Trophoblast cell (in vitro differentiated cells and primary cell): ENCODE measurements at places on chromosomes 16 and 17.

DNA sequence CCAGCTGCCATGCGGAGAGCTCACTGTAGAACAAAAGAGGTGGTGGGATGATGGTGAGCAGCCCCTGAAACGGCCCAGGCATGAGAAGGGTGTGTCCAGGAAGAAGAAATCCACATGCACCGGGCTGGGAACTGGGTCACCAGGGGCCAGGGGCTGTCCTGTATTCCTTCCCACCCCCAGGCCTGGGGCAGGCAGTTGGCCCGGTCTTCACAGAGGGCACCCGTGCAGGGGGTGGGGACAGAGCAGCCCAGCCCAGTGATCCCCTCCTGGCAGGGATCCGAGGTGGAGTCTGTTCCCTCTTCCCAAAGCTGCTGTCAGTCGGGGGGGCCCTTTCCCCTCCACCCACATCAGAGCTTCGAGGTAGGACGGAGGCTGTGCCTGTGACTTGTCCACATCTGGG lies 9.2 kb downstream of the HS3ST6 start:
- no peaks in the 10 kb centered on the region for H3K27me3 ChIP-seq
- H3K4me3 ChIP-seq: no peak overlapping the region
- DNase-seq: no peak
- no peaks in the 10 kb centered on the region for H3K4me1 ChIP-seq
- no peak overlapping the region for H3K27ac ChIP-seq
- no peaks in the 10 kb centered on the region for H3K36me3 ChIP-seq

DNA sequence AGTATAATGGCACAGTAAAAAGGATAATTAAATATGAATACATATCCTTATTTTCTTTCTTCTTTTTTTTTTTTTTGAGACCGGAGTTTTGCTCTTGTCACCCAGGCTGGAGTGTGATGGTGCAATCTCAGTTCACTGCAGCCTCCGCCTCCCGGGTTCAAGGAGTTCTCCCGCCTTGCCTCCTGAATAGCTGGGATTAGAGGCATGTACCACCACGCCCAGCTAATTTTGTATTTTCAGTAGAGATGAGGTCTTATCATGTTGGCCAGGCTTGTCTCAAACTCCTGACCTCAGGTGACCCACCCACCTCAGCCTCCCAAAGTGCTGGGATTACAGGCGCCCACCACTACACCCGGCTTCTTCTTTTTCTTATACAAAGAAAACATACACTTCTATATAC lies 12.0 kb downstream of the GABARAPL2 start:
- no peak for DNase-seq
- H3K36me3 ChIP-seq: peaks cover 43% of the 10 kb centered on the region
- no peaks in the 10 kb centered on the region for H3K27me3 ChIP-seq
- no peak overlapping the region for H3K27ac ChIP-seq
- H3K4me1 ChIP-seq: no peaks in the 10 kb centered on the region

GRCh38 chr17:80938556-80938955 lies 53.1 kb upstream of the CHMP6 start:
- H3K4me1 ChIP-seq: no peaks in the 10 kb centered on the region
- no peaks in the 10 kb centered on the region for H3K27me3 ChIP-seq
- peaks cover 12% of the 10 kb centered on the region for H3K36me3 ChIP-seq
- no peak overlapping the region for H3K4me3 ChIP-seq

DNA sequence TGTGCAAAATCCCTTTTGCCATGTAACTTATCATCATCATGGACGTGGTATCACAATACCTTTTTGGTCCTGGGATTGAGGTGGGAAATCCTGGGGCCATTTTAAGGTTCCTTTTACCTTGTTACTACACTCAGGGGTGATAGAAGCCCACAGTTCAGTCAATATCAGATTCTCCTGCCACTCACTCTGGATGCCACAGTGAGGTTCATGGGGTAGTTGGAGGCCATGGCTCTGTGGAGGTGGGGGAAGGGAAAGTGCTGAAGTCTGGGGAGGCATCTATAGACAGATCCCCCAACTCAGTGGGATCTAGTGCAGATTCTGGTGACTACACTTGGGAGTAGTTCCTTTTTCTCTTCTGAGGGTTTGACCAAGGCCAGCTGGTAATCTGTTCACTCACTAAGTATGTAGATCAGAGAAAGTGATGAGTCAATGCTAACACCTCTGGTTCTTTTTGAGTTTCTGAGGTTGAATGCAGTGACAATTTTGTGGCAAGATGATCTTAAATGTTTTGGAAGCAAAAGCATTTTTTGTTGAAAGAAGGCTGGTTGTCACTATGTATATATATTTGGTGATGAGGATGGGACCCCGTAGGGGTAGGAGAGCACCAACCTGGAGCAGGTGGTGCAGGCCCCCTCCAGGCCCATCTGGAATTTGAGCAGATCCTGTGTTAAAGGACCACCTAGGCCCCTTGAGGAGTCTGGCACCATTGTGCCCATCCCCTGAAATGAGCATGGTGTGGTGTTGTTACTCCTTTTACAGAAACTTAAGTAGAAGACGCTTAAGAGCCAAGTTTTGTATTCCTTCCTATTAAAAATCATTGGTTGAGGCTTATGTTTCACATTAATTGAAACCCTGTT lies 18.8 kb upstream of the IRF8 start:
- H3K36me3 ChIP-seq: no peaks in the 10 kb centered on the region
- H3K4me1 ChIP-seq: peaks cover 10% of the 10 kb centered on the region
- H3K27ac ChIP-seq: no peak overlapping the region
- no peak for DNase-seq

- no peaks in the 10 kb centered on the region for H3K4me1 ChIP-seq
- H3K4me3 ChIP-seq: no peak overlapping the region
- H3K27ac ChIP-seq: no peak overlapping the region
Observed at GRCh38 chr16:59905131-59905530, 1171.0 kb upstream of the GOT2 start.

- no peaks in the 10 kb centered on the region for H3K27me3 ChIP-seq
- H3K4me3 ChIP-seq: no peak overlapping the region
- H3K27ac ChIP-seq: peak overlapping the region; percentile 84
- peaks cover 15% of the 10 kb centered on the region for H3K36me3 ChIP-seq
- no peak for DNase-seq
Observed at GRCh38 chr17:4588391-4588790, 4.1 kb downstream of the SMTNL2 start.

DNA sequence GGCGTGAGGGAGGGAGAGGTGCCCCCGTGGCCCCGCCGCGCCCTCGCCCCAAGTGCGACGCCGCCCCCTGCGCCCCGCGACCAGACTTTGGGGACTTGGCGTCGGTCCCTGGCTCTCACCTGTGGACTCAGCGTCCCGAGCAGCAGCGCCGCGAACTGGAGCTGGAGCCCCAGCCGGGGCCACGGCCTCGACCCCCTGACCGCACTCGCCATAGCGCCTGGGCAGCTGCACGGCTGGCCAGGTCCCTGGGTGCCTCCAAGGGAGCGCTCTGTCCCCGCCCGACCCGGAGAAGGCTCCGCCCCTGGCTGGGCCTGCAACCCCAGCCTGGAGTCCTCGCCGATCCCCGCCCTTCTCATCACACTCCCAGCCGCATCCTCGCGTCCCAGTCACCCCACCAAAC lies at the start of gene ERN2:
Gene ERN2 (minus strand): TSS at position 247 of the 400 bp plus-strand sequence. CDS start 35 bp downstream, at position 212.
- H3K4me3 ChIP-seq: no peak within 1 kb of the TSS
- DNase-seq: no peak
- peaks cover 13% of the 10 kb centered on the region for H3K27me3 ChIP-seq
- H3K36me3 ChIP-seq: no peaks in the 10 kb centered on the region

DNA sequence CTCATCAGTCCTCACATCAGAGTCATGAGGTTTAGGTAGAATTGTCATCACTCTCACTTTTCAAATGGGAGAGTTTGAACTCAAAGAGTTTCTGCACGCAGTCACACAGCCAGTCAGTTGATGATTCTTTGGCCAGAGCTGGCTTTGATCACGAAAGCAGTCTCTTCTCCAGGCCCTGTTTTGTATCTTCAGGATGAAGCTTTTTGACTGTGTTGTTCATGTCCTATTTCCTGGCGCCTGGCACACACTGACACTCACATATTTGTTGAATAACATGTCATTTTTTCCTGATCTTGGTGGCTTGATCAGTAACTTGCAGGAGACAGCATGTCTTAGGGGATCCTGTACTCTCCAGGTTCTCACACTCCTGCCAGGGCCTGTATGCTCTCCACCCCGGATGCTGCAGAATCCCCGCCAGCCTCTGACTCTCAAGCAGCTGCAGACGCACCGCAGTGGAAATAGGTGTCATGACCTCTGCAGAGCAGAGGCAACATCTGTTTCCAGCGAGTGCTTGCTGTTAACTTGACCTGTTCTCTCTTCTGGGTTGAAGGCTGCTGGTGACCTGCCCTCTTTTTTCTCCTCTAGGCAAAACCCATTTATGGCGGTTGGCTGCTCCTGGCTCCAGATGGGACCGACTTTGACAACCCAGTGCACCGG lies 33.0 kb downstream of the MPRIP start:
- no peaks in the 10 kb centered on the region for H3K27me3 ChIP-seq
- no peak for DNase-seq
- no peak overlapping the region for H3K4me3 ChIP-seq
- H3K27ac ChIP-seq: no peak overlapping the region
- H3K4me1 ChIP-seq: peaks cover 62% of the 10 kb centered on the region
